ENCODE measurements at places on chromosomes 3 and 15.

- no peak for DNase-seq
These were observed 545.5 kb downstream of the NTRK3 start for GRCh38 chr15:87711026-87711425.

GRCh38 chr3:143885780-143886427 lies 37.6 kb upstream of the SLC9A9 start:
- DNase-seq: peak; percentile 67

DNA sequence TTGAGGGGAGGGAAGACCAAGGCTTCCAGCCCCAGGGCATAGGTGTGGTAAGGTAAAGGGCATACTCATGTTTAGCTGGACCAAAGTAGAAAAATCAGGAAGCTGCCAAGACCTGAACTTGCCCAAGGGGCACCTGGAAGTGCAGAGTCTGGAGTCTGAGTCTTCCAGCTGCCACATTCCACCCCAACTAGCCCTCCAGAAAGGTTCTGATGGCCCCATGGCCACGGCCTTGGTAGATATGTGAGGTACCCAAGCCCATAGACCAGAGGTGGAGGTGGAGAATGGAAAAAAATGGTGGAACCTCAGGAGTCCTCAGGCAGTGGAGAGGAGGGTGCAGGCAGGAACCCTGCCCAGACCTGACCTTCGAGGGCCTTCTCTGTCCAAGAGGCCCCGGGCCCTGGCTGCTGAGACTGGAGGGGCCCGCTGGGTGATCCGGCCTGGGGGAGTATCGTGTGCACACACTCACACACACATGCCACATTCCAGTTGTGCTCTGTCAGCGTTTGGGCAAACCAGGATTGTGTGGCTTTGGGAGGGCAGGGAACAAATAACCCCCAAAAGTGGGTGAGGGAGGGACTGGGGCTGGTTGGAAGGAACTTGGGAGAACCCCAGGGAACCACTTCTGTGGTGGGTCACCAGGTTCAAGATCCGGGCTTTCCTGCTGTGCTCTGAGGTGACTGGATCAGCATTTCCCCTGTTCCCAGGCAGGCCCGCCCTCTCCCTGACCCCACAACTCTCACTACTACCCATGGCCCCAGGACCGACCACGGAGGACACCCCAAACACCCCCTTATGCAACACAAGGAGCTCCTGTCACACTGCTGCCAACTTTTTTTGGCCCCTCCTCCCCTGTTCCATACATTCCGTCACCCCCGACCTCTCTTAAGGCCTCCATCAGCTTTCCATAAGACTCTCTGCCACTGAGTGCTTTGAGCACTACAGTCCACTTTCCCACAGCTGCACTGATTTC lies 11.6 kb downstream of the MYL3 start:
- no peak for DNase-seq

DNA sequence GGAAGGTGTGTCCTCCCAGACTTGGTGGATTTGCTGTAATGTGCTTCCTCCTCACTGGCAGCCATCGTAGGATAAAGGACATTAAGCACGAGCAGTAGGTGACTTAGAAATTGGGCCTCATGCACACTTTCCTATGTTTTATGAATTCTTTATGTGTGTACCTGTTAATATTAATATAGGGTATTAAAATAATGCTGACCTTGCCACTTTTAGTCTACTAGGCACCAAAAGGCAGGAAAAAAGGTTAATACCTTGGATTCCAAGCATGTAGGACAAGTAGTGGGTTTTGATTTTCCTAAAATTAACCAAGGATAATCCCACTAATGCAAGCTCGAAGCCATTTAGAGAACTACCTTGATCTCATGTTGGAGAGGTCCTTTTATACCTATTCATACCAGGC lies 55.9 kb downstream of the ADAMTSL3 start:
- no peak for DNase-seq

DNA sequence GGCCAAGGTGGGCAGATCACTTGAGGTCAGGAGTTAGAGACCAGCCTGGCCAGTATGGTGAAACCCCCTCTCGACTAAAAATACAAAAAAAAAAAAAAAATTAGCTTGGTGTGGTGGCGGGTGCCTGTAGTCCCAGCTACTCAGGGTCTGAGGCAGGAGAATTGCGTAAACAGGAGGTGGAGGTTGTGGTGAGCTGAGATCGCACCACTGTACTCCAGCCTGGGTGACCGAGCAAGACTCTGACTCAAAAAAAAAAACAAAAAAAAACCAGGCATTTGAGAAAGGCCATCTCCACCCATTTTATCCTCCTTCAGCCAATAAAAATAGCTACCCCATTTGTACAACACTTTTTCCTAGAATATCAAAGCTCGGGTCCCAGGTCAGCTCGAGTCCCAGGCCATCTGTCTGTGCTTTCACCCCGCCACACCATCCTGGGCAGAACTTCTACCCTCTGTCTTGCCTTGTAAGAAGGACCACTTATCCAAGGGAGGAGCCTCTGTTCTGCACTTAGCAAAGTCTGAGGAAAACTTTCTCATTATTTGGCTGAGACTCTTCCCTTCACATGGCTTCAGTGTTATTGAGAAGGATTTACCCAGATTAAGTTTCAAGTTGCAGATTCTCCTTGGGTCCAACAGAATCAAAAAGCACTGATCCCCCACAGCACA lies 99.1 kb downstream of the MESD start:
- DNase-seq: peak; percentile 30

DNA sequence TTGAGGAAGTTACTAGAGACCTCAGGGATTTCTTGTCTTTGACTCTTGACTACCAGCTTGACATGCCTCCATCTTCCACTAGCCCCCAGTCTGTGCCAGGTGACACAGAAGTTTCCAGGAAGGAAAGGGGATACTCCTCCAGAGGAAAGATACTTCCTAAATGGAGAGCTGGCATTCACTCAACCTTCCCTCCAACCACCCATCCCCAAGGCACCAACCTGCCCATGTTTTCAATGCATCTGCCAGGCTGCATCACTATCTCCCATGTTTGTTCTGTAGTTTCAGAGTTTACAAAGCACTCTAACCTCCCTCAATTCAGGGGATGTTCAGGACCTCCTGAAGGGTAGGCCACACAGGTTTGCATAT lies 198.4 kb upstream of the LPP start:
- no peak for DNase-seq

- no peak for DNase-seq
These were observed 281.0 kb upstream of the TBL1XR1 start for GRCh38 chr3:177478170-177478867.

GRCh38 chr3:108455212-108455705 lies 55.1 kb downstream of the MYH15 start:
- DNase-seq: no peak

DNA sequence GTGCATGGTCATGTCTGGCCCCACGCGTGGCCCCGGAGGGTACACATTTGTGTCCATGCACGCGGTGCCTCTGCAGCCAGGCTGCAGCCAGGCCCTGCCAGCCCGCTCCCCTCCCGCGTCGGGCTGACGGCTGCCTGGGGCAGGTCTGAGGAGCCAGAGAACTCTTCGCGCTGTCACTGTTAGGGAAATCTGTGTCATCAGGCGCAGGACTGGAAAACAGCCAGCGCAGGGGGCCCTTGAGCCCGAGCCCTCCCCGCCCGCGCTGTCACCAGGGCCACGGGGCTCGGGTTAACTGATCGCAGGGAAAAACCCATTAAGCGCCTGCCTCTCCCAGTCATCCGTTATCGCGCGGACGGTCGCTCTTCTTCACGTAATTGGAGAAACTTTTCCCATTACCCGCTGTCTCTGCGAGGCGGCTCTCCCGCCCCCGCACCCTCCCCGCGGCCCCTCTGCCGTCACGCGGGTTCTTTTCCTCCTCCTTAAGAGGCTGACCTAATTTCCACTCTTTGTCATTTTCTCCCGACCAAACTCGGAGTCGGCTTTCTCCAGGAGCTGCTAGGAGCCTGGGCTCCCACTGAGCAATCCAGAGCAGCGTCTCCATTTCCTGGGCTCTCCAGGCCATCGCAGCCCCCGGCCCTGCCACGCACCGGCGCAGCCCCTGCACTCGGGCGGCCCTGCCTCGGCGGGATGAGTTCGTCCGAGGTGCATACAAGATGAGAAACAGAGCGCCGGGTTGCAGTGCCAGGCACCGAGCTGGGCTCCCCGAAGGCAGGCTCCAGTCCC lies 57.5 kb upstream of the PRR23E start:
- DNase-seq: peak; percentile 77

DNA sequence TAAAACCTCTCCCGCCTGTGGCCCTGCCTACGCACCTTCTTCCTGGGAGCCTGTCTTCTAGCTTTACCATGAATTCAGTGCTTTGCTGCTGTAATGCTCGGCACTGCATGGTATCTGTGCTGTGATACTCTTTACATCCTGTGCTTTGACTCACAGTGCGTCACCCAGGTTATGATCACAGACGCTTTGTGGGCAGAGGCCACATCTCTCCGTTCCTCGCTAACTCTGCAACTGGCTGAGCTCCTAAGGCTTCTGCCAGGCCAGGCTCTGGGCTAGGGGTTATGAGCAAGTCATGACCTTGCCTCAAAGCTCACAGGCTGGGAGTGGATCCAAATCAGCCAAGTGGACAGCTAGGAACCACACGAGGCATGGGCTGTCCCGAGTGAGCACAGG lies 23.2 kb downstream of the SPTBN5 start:
- DNase-seq: peak; percentile 60

GRCh38 chr3:120450600-120451271 lies at the start of gene FSTL1:
FSTL1 (minus strand) TSS chr3:120450992; CDS start chr3:120450746, 246 bp downstream.
- DNase-seq: peak; percentile 86

GRCh38 chr3:45763303-45763675 lies 33.0 kb downstream of the SLC6A20 start:
- no peak for DNase-seq

DNA sequence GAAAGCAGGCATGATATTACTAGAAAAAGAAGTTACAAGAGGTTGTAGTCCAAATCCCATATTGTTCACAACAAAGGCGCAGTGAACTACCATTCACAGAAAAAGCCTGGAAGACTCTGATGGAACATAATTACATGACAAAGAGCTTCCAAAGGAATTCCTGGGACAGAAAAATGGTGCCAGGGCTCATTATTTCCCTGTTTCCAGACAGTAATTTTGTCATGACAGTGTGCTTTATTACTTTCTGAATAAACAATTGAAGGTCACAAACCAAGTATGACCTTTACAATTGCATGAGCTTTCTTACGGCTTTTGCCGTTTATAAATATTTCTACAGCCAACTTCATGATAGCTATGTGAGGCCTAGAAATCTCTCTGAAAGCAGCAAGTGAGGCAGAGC lies 61.0 kb downstream of the CYFIP1 start:
- no peak for DNase-seq

- peak; percentile 88 for DNase-seq
These were observed at the start of gene LARP6 for GRCh38 chr15:70853973-70854665. LARP6 (minus strand) TSS chr15:70854157; CDS start chr15:70854088, 69 bp downstream.

Data from cardiac muscle cell (in vitro differentiated cells and primary cell).